Stimulated activated CD4-positive, alpha-beta T cell treated with anti-CD3 and anti-CD28 coated beads, Interleukin-2, amount 100 ng/mL, for 24 hours (primary cell): ENCODE measurements at places on chromosomes 7 and 10.

DNA sequence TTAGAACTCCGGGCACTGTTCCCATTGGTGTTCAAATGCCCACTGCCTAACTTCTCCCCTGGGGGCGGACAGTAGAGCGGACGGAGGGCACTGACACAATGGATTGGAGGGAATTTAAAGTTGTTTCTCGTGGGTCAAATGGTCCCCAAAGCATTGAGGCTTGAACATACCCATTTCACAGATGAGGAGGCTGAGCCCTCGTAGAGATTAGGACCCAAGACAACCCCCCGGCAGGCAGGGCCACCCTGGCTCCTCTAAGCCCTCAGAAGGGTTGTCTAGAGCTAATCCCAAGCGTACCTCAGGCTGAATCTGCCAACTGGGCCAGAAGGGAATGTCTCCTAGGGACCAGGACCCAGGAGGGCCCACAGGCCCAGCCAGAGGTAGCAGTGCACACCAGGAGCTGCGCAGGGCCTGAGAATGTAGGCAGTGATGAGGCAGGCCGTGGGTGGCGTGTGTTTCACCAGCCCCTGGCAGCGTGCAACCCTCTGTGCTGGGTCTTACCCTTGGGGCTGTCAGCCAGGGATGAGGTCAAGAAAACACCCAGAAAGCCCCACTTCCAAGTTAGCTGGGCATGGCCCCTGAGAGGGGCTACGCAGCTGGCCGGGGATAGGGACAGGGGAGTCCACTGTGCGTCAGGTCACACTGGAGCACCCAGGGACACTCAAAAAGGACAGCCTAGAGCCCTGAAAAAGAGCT is 5.8 kb downstream of the AIFM2 start:
- DNase-seq: no peak

GRCh38 chr10:24762966-24763623 is 39.4 kb upstream of the ARHGAP21 start:
- no peak for DNase-seq

DNA sequence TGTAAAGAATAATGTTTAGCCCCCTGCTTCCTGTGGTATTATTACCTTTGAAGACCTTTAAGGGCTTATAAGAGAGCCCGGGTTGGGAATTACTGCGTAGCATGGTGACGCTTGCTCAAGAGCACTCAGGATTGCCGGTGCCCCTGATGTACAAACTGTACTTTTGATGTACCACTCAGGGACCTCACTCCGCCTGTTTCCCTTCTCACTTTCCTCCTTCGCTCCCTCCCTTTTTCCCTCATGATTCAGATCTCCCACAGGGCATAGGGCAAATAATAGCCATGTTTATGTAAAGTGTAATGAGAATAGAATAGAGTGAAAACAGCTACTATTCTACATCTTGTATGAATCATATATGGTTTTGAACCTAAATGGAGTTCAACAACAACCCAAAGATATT is 77.8 kb upstream of the PDCD4 start:
- no peak for DNase-seq

GRCh38 chr7:20140291-20141001 is 76.7 kb downstream of the MACC1 start:
- no peak for DNase-seq

GRCh38 chr7:157358041-157358752 is 21.4 kb downstream of the DNAJB6 start:
- DNase-seq: no peak

- DNase-seq: no peak
Observed at GRCh38 chr10:99917963-99918825, 91.6 kb downstream of the DNMBP start.

GRCh38 chr10:113519681-113520115 is 33.2 kb upstream of the HABP2 start:
- no peak for DNase-seq

GRCh38 chr10:121595351-121595805 is 2.9 kb downstream of the FGFR2 start:
- no peak for DNase-seq

DNA sequence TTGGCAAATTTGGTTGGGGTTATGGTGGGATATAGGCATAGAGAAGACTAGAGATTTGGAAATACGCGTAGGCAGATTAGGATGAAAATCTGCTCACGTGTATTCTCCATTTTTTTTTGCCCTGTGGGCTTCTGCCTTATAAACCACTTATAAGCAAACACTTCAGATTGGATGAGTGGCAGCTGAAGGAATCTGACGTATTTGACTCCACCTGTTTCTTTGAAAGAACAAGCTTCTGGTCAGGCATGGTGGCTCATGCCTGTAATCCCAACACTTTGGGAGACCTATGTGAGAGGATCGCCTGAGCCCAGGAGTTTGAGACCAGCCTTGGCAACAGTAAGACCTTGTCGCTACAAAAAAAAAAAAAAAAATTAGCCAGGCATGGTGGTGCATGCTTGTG is 5.1 kb downstream of the STK31 start:
- no peak for DNase-seq

- DNase-seq: peak; percentile 14
Observed at GRCh38 chr10:110901954-110902819, 16.8 kb downstream of the BBIP1 start.

- DNase-seq: no peak
Observed at GRCh38 chr10:95729323-95730055, 26.5 kb upstream of the ENTPD1 start.

- no peak for DNase-seq
Observed at GRCh38 chr10:82801289-82801688, 926.3 kb downstream of the NRG3 start.

GRCh38 chr10:133325440-133326222 is 11.1 kb downstream of the CALY start:
- DNase-seq: no peak

DNA sequence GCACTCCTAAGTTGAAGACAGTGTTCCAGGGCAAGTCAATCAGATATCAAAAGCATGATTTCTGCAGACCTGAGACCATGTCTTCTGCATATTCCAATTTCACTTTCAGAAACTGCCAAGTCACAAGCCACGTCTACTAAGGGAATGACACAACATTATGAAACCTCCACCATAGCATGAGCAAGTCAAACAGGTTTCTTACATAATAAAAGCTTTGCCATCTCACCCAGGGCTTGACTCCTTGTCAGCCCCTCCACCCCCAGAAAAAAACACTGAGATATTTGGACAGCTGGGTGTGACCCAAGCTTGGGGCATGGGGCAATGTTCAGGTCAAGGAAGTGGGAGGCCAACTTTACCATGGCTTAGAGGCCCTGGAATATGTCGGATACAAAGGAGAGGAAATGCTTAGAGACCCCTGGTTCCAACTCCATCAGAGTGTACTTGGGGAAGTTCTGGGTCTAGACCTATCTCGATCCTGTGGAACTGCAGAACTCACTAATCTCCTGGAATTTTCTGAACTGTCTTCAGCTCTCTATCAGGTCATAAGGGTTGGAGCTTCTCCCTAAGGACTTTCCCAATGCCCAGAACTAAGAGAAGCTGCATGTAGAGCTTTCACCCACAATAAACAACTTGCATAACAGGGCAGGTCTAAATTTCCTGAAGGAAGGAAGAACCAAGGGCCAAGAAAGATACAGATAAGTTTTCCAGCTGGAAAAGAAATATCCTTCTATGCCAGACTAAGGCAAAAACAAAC is 80.6 kb upstream of the NAMPT start:
- DNase-seq: no peak

GRCh38 chr10:58508316-58508715 is 4.4 kb upstream of the BICC1 start:
- DNase-seq: no peak

DNA sequence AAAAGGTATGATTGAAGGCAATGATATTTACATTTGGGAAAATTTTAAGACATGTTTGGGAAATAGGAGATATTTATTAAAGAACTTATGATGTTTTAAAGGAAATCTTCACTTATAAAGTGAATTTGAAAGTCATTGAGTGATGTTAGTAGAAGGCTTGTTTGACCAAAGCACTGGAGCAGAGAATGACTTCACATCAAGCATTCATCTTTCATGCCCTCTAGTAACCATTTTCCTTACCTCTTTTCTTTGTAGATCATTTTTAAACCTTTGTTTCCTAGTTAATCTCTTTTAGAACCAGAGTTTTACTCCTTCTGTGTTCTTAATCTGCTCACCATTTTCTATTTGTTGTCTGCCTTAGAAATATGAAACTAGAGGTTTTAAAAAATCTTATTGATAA is 111.3 kb upstream of the FOXP2 start:
- no peak for DNase-seq

DNA sequence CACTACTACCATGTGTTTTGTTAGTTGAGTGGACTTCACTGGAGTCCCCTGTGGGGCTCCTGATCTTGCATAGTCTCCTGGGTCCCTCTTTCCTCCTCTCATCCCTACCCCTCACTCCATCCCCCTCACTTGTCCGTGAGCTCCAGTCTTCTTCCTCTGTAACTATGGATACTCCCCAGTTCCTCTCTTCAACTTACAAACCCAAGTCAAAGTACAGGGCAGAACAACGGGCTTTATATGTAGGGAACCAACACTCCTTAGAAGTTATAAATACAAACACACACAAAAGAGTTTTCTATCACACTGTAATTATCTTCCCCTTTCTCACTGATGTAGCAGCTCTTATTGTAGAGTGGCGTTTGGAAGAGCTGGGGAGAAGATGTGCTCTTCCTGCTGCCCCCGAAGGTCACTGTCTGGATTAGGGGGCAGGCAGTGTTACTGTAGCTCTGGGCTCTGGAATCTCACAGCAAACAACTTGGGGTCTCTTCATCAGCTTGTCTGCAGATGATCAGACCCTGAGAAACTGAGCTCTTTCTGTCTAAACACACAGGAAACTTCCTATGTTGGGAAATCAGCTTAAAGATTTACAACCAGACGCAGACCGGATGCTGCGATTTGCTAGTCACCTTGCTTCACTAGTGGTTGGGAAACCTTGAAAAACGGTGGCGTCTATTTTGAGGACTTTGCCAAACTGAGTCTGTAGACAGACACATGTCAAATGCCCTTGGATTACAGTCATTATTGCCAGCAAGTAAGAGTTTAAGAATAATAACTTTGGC is 13.6 kb downstream of the SNX10 start:
- no peak for DNase-seq

GRCh38 chr7:41885748-41886147 is 182.9 kb upstream of the INHBA start:
- no peak for DNase-seq

DNA sequence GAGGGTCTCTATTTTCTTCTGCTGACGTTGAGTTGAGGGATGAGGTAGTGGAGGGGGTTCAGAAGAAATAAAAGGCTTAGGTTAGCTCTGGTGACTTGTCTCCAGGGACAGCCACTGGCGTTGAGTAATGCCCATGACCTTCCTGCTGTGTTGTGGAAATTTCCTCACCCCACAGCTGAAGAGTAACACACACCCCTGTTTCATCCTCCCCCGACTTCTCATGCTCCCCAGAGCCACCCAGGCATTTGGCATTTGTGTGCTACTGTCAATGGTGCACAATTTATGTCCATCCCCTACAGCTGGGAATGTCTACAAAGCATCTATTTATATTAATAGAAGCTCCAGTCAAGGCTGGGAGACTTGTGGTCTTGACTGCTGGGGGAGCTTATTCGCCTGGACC is 4.7 kb upstream of the TMEM72 start:
- no peak for DNase-seq

GRCh38 chr7:38318803-38319416 is 45.5 kb upstream of the TARP start:
- no peak for DNase-seq

DNA sequence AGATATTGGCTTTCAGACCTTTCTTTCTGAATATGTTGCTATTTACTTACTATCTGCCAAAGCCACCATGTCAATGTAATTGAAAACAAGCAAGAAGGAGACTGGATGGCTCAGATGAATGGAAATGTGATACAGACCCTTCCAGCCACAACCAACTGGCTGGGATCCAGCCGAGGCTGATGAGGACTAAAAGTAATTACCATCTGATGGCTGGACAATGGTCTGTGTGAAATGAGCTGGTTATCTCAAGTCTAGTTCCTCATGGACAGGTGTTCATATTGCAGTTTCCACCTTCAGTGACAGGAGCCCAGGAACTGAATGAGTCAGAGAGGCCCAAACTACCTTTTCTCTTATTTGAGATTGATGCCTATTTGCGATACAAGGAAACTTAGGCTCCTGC is 267.5 kb downstream of the GATA3 start:
- DNase-seq: no peak

GRCh38 chr7:145224775-145225174 is 388.9 kb upstream of the TPK1 start:
- DNase-seq: no peak

DNA sequence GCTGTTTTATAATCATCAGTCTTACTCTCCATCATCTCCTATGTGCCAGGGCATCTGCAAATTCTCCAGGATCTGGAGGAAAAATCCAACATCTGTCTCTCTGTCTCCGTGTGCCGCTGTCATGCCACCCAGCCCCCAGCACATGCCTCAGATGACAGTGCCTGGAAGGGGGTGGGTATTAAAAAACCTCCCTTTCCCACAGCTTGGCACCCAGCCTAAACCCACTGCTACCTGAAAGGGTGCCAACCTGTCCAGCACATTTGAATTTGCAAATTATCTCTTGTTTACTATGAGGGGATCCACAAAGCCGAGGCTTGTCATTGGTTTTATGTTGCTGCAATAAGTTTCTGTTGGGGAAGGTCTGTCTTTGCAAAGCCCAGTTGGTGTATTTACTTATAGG is 73.1 kb downstream of the EMX2 start:
- no peak for DNase-seq

GRCh38 chr10:12934777-12935176 is 66.7 kb downstream of the CCDC3 start:
- DNase-seq: no peak
